ENCODE measurements at places on chromosomes 1 and 21.
A peak's percentile ranks its signal among the peaks of the same experiment; 100 is the strongest.

GRCh38 chr1:150234309-150234565, 1.7 kb downstream of the ANP32E start:
- no peak for DNase-seq

DNA sequence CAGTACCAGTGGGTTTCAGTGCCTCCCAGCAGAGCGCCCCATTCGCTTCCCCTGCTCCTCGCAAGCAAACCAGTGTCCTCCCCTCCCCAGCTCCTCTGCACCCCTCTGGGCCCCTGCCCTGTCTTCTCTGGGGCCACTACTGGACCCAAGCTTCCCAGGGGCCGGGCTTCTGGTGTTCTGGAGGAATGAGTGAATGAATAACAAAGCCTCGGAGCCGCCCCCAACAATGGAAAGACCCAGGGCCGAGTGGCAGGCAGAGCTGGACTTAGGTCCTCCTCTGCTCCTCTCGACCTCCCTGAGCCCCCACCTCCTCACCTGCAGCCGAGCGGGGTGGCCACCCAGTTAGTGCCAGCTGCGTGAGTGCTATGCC, 37.6 kb downstream of the MATN1 start:
- DNase-seq, result no peak

DNA sequence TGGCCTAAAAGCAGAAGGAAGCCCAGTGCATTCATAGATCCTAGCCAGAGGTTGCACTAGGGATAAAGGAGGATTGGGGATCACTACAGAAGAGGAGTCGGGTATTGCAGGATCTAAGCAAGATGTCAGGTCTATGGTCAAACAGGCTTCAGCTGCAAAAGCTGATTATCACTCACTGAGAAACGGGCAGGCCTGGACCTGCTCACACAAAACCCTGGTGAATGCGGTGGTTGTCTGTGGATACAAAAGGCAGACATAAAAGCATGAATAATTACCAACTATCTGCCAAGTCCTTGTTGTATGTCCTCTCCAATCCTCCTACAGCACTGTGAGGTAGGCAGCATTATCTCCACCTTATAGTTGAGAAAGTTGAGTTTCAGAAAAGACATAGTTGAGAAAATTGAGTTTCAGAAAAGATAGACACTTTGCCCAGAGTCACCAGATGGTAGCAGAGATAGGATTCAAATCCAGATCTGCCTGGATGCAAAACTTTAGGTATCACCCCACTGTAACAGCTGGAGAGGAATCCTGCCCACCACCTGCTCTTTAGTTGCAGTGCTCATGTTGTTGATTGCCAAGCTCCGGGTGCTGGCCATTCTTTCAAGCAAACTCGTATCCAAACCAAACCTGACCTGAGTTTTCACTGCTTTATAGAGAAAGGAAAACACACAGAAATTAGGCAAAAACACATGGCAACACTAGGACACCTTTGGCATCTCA, 49.6 kb upstream of the HOOK1 start:
- DNase-seq, result no peak

GRCh38 chr1:183821889-183822611, 17.1 kb downstream of the RGL1 start:
- DNase-seq, result no peak

DNA sequence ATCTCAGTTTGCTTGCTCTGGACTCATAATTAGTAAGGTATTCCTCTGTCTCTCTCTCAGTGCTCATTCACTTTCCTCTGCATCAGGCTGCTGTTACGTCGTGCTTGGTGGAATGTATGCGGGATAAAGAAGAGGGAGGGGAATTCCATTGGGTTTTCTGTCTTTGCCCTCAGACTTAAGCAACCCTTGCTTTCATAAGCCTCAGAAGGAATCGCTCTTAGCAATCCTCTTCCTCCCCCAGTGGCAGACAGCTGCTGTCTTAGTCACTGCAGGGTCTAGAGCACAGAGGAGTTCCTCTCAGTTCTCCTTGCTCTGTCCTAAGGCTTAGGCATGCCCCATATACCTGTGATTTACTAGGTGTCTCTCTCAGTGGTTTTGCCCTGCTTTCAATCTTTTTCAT, 19.1 kb upstream of the NTMT2 start:
- no peak for DNase-seq

DNA sequence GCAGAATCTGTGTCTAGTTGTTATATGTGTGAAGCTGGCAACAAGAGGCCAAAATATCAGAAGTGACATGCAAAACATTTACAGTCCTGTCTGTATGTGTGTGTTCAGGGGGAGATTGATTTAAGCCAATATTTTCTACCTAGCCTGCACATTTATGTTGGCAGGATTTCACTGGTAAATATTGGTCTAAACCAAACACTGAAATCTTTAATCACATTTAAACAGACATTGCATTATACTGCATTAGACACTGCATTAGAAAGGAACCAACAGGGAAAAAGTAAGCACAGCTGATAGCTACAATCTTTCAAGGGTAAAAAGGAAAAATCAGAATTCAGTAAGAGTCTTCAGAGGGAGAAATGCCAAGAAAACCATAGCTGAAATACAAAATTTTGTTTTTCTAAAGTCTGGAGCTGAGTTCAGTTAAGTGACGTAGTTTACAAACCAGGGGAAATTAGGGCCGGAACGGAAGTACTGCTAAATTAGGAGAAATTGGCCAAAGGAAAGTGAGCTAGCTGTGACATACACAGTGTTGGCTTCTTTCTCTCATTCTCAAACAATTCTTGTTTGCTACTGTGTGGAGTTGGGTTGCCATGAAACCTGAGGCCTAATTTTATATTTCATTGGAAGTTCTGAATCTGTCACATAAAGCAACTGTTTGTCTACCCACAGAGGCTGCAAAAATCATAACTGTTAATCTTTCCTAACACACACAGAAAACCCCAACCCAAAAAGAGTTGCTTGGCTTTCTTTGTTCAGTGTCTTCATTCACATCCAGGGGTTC, 217.3 kb upstream of the SGIP1 start:
- DNase-seq, result no peak

DNA sequence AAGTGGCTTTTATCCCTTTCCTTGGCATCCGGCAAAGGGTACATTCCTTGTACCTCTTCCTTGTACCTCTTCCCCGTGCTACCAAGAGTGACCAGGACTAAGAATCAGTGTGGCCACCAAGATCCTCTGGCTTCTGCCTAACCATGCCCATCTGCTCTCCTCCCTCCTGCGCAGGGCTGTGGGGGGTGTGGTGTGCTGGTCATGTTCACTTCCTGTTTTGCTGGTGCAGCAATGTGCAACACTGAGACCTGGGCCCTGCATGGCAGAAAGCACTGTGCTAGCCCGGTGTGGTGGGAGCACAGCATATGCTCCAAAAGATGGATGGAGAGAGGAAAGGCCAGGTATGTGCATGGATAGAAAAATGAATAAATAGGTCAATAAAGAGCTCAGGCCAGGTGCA, 33.3 kb upstream of the TENT5C start:
- peak; percentile 18 for DNase-seq

DNA sequence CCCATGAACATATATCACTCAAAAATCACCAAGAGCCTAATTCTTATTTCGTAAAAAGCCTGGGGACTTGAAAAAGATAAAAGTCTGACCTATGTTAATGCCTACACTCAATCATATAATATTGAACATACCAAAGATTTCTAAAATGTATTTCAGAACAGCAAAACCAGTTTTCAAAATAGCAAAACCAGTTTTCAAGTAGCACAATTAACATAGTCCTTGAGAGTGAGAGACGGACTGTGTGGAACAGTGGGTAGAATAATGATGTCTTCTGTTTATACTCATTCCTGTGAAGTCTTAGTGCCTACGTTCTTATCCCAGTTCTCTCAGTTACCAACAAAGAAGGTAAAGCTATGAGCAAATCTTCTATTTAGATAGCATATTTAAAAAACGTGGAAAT, 22.3 kb upstream of the RGS2 start:
- DNase-seq, result no peak

DNA sequence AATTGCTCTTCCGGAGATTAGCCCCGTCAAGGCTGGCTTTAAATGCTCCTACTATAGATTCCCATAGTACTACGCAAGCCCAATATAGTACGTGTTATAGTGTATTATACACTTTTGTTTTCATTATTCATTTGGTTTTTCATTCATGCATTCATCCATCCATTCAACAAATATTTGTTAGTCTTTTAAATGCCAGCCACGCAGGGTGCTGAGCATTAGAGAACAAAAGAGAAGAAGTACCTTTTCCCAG, 513 bp upstream of the RAB3GAP2 start:
- DNase-seq, result no peak

GRCh38 chr1:41662765-41663437, 178.4 kb upstream of the EDN2 start:
- DNase-seq, result no peak

All from activated T-cell treated with anti-CD3 and anti-CD28 coated beads, Interleukin-2, amount 50 U/mL, for 4 hours (primary cell).